ENCODE measurements at places on chromosomes 5 and 9.
A peak's percentile ranks its signal among the peaks of the same experiment; 100 is the strongest.

DNA sequence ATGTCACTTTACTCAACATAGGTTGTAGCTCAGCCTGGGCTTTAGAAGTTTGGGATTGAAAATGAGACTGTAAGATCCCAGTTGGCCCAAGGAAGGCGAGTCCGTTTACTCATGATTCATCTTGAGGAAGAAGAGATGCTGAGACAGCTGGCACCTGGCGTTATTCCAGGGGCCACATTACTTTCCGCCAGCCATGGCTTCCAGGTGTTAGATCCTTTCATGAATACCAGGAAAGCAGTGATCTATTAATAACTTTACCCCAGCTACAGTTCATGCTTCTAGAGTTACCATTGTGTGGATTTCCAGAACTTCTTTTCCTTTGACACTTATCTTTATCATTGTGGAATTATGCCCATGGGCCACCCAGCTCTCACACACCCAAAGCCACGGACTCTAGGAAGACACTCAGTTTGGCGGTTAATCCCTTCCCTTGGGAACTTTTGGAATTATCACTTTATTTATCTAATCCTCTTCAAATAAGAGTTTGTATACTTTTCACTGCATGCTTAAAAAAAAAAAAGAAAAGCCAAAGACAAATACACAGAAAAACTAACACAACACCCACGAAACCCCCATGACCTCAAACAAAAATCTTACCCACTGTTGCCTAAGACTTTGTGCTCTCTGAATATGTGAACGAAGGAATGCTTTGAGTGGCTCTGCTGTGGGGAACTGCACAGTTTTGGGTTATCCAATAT, 26.9 kb downstream of the RAI14 start:
- DNase-seq: peak; percentile 33

DNA sequence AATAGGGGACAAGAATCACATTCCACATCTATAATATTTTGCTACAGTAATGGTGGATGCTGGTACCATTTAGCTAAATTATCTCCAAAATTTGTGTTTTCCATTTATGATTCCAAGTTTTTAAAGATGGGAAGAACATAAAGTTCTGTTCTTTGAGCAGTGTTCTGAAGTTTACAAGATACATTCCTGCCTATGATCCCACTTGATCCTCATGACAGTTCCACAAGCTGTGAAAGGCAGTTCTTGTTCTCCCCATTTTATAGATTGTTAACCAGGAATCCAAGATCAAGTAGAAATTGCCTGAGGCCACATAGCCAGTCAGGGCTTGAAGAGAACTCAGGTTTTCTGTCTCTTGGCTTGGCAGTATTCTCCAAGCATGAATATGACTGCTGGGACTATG, 257.3 kb downstream of the NR3C1 start:
- DNase-seq: no peak

- no peak for DNase-seq
Measured at GRCh38 chr9:93187574-93187973, 3.6 kb downstream of the WNK2 start.

DNA sequence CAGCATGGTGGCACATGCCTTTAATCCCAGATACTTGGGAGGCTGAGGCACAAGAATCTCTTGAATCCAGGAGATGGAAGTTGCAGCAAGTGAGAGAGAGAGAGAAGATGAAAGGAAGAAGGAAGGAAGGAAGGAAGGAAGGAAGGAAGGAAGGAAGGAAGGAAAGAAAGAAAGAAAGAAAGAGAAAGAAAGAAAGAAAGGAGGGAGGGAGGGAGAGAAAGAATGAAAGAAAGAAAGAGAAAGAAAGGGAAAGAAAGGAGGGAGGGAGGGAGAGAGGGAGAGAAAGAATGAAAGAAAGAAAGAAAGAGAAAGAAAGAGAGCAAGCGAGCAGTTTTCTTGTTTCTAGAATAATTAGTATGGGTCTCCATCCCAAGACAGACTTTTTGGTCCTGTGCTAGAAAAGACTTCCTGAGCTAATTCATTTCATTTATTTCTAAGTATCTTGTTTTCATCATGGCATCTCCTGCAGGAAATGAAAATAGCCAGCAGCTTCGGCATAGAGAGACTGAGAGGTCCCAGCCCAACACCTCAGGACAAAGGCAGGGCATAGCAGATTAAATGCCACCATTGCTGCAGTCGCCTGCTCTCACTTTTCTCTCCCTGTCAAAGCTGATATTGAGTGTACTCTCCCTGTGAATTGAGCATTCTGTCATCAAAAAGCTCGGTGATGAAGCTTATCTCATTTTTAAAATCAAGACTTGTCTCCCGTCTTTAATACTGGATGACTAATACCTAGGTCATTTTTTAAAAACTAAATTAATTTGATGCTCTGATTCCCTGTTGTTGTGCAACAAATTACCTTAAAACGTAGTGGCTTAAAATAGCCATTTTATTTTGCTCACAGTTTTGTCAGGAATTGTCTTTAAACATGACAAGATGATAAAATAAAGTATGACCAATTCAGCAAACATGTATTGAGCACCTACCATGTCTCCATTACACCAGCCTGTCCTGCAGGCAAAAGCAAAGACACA, 91.8 kb upstream of the ADRA1B start:
- no peak for DNase-seq

GRCh38 chr5:133552925-133553525, 59.3 kb downstream of the FSTL4 start:
- peak; percentile 49 for DNase-seq

DNA sequence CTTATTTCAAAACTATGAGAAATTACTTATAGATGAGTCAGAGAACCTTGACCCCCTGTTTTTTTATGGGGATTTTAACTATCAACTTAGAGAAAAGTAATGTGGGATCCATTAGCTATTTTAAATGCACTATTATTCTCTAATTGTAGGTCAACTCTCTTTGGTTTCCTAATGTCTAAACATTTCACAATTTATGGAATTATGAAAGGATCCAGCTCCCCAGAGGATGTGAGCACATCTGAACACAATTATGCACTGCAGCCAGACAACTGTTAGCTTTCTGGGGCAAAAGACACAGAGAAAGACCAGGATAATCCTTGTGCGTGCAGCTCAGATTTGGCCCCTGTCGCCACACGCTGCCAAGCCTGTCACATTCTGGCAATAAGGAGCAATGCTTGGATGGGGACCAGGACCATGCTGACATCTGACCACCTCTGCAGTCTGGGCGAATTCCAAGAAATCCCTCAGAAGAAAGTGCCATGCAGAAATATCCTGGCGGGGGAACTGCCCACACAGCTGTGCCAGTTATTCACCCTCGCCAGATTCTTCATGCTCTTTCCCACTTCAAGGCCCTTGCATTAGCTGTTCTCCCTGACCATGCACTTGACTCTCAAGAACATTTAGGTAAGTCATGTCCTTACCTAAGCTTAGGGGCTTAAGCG, 22.2 kb upstream of the CMBL start:
- peak; percentile 81 for DNase-seq

- no peak for DNase-seq
Measured at GRCh38 chr5:179190851-179191505, 130.8 kb downstream of the ZNF354C start.

- no peak for DNase-seq
Measured at GRCh38 chr5:176750144-176750543, 60.2 kb upstream of the UNC5A start.

GRCh38 chr5:437281-437771, 5.7 kb upstream of the EXOC3 start:
- no peak for DNase-seq

DNA sequence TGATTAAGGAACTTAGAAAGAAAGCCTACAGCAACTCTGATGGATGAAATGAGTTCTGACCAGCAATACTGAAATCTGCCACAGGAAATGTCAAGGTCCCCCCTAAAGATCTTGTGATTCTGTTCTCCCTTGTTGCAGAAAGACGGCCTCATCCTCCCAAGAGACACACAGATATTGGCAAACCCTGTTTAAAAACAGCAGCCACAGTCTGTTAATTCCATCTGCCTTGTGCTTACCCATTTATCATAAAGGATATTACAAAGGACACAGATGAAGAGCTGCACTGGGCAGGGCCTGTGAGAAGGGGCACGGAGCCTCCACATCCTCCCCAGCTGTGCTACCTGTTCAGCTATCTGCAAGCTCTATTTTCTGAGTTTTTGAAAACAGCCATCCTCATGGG, 15.2 kb downstream of the RAPGEF1 start:
- no peak for DNase-seq

GRCh38 chr5:170353011-170353761, 36.0 kb downstream of the KCNMB1 start:
- peak; percentile 29 for DNase-seq

GRCh38 chr5:143108498-143109128, 294.9 kb downstream of the NR3C1 start:
- no peak for DNase-seq

- DNase-seq: no peak
Measured at GRCh38 chr5:172717481-172718195, 53.4 kb downstream of the DUSP1 start.

GRCh38 chr5:135593141-135593540, 14.3 kb upstream of the CXCL14 start:
- DNase-seq: no peak

DNA sequence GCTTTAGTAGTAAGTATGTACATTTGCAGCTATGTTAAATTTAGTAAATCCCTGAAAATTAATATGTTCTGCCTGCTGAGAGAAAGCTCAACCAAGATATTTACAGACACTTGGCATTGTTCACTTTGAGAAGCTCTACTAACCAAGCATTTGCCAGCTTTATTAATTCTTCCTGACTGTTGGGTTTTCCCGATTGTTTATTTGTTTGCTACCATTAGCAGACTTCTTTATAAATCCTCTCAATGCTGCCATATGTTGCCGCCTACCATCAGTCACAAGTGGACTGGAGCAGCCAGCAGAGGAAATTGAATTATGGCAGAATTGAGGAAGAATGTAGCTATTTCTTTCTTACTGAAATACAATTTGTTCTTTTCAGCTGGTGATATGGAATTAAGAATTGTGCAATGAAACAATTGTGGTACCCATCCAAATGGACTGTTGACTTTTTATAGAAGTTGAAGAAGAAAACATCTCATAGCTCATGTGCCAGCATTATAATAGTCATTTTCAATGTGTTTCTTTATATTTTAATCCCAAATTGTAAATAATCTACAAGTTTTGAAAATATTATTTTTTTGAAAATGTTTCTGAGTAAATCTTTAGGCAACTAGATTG, 588.7 kb upstream of the CDH6 start:
- DNase-seq: no peak

GRCh38 chr9:87193925-87194868, 246.9 kb upstream of the GAS1 start:
- peak; percentile 68 for DNase-seq

DNA sequence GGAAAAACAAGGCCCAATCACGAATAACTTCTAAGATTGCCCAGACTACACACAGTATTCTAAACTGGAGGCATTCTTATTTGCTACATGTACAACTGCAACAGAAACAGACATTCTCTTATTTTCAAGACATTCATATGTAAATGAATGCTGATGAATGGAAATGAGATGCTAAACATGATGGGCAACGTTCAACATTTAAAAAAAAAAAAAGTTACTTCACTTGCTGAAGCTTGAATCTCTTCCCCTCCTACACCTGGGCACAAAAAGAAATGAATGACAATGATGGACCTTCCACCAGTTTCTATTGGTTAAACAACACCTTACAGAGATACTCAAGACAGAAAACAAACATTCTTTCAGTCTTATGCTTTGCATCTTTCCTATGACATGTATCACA, 160.5 kb downstream of the BNC2 start:
- no peak for DNase-seq

- peak; percentile 58 for DNase-seq
Measured at GRCh38 chr5:113166852-113167366, 190.3 kb downstream of the DCP2 start.

Measured in fibroblast of pulmonary artery (primary cell).